ENCODE measurements at places on chromosomes 3 and 15. TPM values are rescaled to one million over a fixed set of nuclear protein-coding genes. Genes with fewer than 3 reads are reported as not detected.

GRCh38 chr15:101266034-101266433 lies 11.3 kb downstream of the SELENOS start:
- no peak for DNase-seq

The GASK1A gene
- total RNA-seq: not detected

- no peak for DNase-seq
Observed at GRCh38 chr3:111690242-111690641, 95.1 kb upstream of the ZBED2 start.

DNA sequence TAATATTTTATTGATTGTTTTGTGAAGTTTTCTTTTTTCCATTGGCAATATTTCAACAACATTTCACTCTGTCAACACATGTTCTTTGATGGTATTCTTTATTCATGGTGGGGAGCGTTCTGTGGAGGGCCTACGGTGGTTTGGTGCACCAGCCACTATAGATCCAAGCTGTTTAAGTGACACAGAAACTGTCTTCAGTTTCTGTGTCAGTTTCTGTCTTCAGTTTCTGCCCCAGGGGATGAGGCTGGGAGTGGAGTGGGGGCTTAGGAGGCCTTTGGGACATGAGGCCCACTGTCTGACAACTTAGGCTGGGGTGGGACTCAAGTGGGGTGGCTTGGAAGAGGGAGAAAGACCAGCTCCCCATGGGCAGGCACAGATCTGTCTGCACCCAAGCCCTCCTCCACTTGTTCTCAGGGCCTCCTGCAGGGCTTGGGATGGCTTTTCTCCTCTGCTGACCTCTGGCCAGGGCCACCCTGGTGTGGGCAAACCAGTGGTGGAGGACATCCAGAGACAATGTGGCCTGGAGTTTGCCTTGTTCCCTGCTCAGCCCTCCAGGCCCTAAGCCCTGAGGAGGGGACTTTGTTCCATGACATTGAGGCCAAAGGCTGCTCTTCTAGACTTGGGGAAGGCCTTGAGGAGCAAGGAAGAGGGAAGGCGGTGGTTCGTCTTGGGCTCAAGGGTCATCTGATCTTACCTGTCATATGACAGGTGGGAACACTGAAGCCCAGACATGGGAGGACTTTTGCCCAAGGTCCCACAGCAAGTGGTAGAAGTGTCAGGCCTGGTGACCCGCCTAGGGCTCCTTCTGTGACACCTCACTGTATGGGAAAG lies 60.3 kb upstream of the SMAD6 start:
- DNase-seq: no peak

The AHSG gene
- total RNA-seq: not detected

The CCDC39 gene
- total RNA-seq: not detected

The PPP1R14D gene
- not detected for total RNA-seq

The LRRC2 gene
- not detected for total RNA-seq

GRCh38 chr3:166275024-166275390 lies 437.8 kb upstream of the BCHE start:
- DNase-seq: no peak

The LRRC34 gene
- total RNA-seq: 12.0 TPM

The CCDC9B gene
- total RNA-seq: 35.3 TPM

The NRG4 gene
- total RNA-seq: 3.3 TPM

DNA sequence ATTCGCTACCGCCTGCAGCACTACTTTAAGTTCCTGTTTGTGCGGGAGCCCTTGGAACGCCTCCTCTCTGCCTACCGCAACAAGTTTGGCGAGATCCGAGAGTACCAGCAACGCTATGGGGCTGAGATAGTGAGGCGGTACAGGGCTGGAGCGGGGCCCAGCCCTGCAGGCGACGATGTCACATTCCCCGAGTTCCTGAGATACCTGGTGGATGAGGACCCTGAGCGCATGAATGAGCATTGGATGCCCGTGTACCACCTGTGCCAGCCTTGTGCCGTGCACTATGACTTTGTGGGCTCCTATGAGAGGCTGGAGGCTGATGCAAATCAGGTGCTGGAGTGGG lies 995 bp downstream of the CHST14 start:
- peak; percentile 30 for DNase-seq

- DNase-seq: no peak
Observed at GRCh38 chr15:96622714-96623113, 292.2 kb downstream of the NR2F2 start.

DNA sequence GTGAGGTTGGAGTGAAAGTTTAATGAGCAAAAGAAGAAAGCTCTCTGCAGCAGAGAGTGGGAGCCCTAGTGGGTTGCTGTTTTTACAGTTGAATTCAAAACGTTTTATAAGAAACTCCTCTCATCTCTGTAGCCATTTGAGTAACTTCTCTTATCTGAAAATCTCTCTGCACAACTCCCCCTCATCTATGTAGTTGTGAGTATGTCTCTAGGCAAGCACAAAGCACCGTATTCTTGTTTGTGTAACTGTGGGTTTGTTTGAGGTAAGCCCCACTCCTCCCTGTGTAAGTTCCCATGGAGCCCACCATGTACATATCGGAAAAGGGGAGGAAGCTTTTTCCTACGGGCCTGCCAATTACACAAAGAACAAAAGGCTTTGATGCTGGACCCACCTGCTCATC lies 56.5 kb upstream of the GOLGA6L2 start:
- DNase-seq: no peak
